Thoracic aorta (tissue), 2 donors: ENCODE measurements at places on chromosomes 11 and 22. TPM values are rescaled to one million over a fixed set of nuclear protein-coding genes. Genes with fewer than 3 reads are reported as not detected.
A peak's percentile ranks its signal among the peaks of the same experiment; 100 is the strongest.

GRCh38 chr11:57205041-57205641, 23.4 kb downstream of the LRRC55 start:
- H3K36me3 ChIP-seq: no peaks in the 10 kb centered on the region
- no peak overlapping the region for H3K27ac ChIP-seq
- no peak for DNase-seq
- H3K4me3 ChIP-seq: no peak overlapping the region
- no peaks in the 10 kb centered on the region for H3K4me1 ChIP-seq

DNA sequence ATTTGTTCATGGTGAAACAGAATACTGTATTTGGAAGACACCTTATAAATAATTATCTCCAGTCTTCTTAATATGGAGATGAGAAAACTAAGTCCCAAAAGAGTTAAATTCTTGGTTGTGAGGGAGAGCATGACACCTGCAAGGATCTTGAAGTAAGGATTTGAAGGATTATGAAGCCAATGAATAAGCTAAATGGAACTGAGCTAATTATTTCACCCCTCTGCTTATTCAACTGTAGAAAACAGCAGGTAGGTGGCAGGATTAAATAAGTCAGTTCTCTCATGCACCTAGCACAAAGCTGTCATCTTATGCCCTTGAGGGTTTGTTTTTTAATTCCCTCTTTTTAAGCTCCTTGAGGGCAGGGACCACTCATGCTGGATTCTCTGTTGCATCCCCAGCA, 457.3 kb downstream of the ETS1 start:
- no peak overlapping the region for H3K4me3 ChIP-seq
- H3K27ac ChIP-seq: no peak overlapping the region
- H3K4me1 ChIP-seq: no peaks in the 10 kb centered on the region
- no peaks in the 10 kb centered on the region for H3K36me3 ChIP-seq
- no peaks in the 10 kb centered on the region for H3K27me3 ChIP-seq

DNA sequence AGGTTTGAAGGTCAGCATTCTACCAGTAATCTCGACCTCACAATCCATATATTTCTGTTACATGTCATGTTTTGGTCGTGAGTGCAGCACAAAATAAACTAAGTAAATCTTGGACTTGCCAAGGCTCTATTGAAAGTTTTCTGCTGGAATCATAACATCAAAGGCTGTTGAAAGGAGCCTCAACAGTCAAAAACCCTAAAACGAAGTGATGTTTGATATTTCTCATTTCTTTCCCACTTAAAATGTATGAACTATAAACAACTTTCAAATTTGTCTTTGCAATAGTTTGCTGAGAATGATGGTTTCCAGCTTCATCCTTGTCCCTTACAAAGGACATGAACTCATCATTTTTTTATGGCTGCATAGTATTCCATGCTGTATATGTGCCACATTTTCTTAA, 1118.5 kb downstream of the LRRC4C start:
- no peak overlapping the region for H3K4me3 ChIP-seq
- no peak for DNase-seq
- H3K4me1 ChIP-seq: no peaks in the 10 kb centered on the region

GRCh38 chr22:20916916-20917810, at the start of gene CRKL:
Gene CRKL (plus strand): TSS chr22:20917407. CDS start chr22:20917935, 528 bp downstream.
- DNase-seq: peak; percentile 76
- no peaks in the 10 kb centered on the region for H3K27me3 ChIP-seq
- peak within 1 kb of the TSS; percentile 80 for H3K4me3 ChIP-seq

The COA4 gene
- total RNA-seq: 64.9 TPM

DNA sequence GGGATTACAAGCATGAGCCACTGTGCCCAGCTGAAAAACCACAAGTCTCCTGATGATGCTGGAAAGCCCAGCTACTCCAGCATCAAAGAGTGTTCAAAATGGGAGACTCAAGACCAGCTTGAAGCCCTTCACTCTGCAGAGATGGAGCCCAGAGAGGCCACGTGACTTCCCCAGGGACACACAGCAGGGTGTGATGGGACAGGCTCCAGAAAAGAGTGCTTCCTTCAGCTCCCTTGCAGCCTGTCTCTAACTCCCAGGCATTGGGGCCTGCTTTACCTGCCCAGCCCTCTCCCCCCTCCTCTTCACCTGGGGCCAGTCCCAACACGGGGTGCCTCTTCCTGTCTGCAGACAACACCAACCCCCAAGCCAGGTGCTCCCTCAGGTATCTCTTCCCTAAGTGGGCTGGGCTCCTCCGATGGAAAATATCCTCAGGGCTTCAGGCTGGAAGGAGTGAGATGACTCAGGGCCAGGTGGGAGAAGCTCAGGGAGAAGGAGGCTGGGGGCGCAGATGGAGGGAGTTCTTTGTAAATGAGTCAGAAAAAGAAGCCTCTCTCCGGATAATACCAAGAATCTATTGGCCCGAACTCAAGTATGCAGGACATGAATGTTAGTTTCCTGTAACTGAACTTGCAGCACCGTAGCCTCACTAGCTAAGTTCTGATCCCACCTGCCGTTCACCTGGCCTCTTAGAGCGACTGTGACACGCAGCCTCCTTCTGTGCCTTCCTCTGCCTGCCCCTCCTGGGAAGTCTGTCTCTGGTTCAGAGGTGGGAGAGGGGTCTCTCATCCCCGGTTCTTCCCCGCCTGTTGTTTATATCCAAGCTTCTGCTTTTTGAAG, 326.6 kb downstream of the MN1 start:
- no peaks in the 10 kb centered on the region for H3K36me3 ChIP-seq
- H3K27me3 ChIP-seq: no peaks in the 10 kb centered on the region
- DNase-seq: no peak
- H3K4me3 ChIP-seq: no peak overlapping the region

GRCh38 chr11:100863080-100863581, 176.0 kb downstream of the ARHGAP42 start:
- no peaks in the 10 kb centered on the region for H3K36me3 ChIP-seq
- H3K4me3 ChIP-seq: no peak overlapping the region

The OR52I2 gene
- not detected for total RNA-seq

DNA sequence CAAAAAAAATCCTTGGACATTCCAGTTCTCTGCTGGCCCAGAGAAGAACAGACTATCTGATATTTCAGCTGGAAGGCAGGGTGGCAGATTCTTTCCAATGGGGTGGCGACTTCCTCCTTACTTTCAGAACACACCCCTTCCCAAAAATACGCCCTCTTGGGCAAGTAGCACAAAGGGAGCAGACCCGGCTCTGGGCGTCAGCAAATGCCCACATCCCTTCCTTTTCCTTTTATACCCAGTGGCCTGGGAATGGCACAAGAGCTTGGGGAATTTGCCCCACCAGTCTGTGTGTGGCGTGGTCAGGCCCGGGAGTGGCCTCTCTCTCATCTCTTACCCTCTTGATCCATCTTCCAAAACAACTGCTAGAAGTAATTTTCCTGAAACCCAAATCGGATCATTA, 33.0 kb upstream of the NUP160 start:
- H3K4me3 ChIP-seq: no peak overlapping the region
- no peaks in the 10 kb centered on the region for H3K27me3 ChIP-seq
- H3K36me3 ChIP-seq: no peaks in the 10 kb centered on the region
- no peak overlapping the region for H3K27ac ChIP-seq
- no peaks in the 10 kb centered on the region for H3K4me1 ChIP-seq
- no peak for DNase-seq

GRCh38 chr11:83093634-83094033, 21.9 kb upstream of the RAB30 start:
- H3K36me3 ChIP-seq: no peaks in the 10 kb centered on the region
- H3K4me3 ChIP-seq: no peak overlapping the region
- H3K27me3 ChIP-seq: no peaks in the 10 kb centered on the region
- no peak overlapping the region for H3K27ac ChIP-seq
- DNase-seq: no peak
- no peaks in the 10 kb centered on the region for H3K4me1 ChIP-seq
